GM23248 (cell line): ENCODE measurements at places on chromosomes 3 and 15.

- peak; percentile 10 for DNase-seq
Measured at GRCh38 chr3:10917176-10917575, 75.4 kb upstream of the SLC6A1 start.

- DNase-seq: no peak
Measured at GRCh38 chr3:157452097-157452496, 15.4 kb downstream of the PTX3 start.

GRCh38 chr3:151034303-151034702 is 51.2 kb upstream of the MED12L start:
- no peak for DNase-seq

- DNase-seq: no peak
Measured at GRCh38 chr3:167691366-167691765, 37.6 kb upstream of the WDR49 start.

DNA sequence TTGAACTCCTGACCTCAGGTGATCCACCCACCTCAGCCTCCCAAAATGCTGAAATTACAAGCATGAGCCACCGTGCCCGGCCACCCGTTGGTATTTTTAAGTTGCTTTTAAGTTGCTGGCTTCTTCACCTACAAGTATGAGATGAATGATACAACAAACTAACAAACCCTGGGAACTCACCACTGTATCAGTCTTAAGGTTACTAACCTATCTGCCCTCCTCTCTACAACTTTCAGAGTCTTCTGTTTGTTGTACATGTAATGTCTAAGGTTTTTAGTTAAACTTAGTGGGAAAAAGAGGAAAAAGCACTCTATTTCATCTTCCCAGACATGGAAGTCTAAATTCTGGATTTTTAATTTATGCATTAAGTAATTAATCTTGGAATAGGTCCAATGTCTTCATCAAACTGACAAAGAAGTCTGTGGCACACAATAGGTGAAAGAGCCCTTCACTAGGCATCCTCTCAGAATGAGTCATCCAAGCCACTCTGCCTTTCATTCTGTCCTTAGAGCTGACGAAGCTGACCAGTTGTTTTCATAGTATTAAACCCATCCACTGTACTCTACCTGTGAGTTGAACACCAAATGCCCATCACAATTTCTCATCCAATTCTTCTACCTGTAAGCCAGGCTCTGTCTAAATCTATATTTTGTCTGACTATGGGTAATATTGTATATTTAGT is 936.1 kb downstream of the TUSC7 start:
- DNase-seq: peak; percentile 20
